Breast epithelium (tissue), 4 donors: ENCODE measurements at places on chromosomes 1 and 21. TPM values are rescaled to one million over a fixed set of nuclear protein-coding genes. Genes with fewer than 3 reads are reported as not detected.
A peak's percentile ranks its signal among the peaks of the same experiment; 100 is the strongest.

- no peaks in the 10 kb centered on the region for H3K27me3 ChIP-seq
- H3K4me1 ChIP-seq = peaks cover 12% of the 10 kb centered on the region
- DNase-seq = peak; percentile 84
- no peak overlapping the region for H3K4me3 ChIP-seq
These were observed 14.6 kb upstream of the TENT5C start for GRCh38 chr1:117591252-117591651.

GRCh38 chr21:31902438-31902837, 29.6 kb downstream of the HUNK start:
- no peak for DNase-seq
- no peaks in the 10 kb centered on the region for H3K36me3 ChIP-seq
- H3K27me3 ChIP-seq = no peaks in the 10 kb centered on the region
- no peaks in the 10 kb centered on the region for H3K4me1 ChIP-seq

DNA sequence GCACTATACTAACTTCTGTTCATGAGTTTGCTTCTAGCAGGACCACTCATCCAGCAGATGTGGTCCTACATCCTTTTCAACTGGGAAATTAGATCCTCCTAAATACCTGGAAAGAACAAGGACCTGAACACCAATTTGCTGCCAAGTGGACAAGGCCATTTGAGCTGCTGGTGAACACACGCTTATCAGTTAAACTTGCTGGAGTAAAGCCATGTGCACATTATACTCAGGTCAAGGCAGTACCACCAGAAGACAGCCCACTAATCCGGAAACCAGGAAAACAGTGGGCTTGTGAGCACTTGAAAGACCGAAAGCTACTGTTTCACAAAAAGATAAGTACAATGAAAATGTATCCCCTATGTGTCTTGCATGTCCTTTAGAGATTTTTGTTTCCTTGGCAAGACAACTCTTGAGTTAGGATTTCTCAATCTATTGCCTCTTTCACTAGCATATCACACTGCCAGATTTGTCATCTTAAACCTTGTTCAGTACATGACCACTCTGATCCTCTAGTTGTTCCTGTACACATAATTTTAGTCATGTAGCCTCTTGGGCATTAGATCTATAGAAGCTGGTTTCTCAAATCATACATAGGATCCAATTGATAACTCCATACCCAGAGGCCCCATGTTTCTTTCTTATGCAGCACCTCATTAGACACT, 4.5 kb upstream of the REN start:
- no peaks in the 10 kb centered on the region for H3K27me3 ChIP-seq
- H3K36me3 ChIP-seq = no peaks in the 10 kb centered on the region
- no peak overlapping the region for H3K27ac ChIP-seq
- H3K4me1 ChIP-seq = no peaks in the 10 kb centered on the region

GRCh38 chr1:178098262-178098661, 4.4 kb downstream of the RASAL2 start:
- no peaks in the 10 kb centered on the region for H3K27me3 ChIP-seq
- H3K36me3 ChIP-seq = no peaks in the 10 kb centered on the region
- H3K27ac ChIP-seq = no peak overlapping the region
- peak overlapping the region; percentile 9 for H3K4me3 ChIP-seq

GRCh38 chr21:33799378-33800090, 116.1 kb downstream of the ATP5PO start:
- H3K27ac ChIP-seq = peak overlapping the region; percentile 15
- no peaks in the 10 kb centered on the region for H3K4me1 ChIP-seq
- H3K36me3 ChIP-seq = peaks cover 1% of the 10 kb centered on the region
- H3K27me3 ChIP-seq = no peaks in the 10 kb centered on the region
- no peak overlapping the region for H3K4me3 ChIP-seq

- H3K27ac ChIP-seq = no peak overlapping the region
- no peaks in the 10 kb centered on the region for H3K36me3 ChIP-seq
- H3K4me1 ChIP-seq = no peaks in the 10 kb centered on the region
- H3K27me3 ChIP-seq = no peaks in the 10 kb centered on the region
- H3K4me3 ChIP-seq = no peak overlapping the region
These were observed 7.8 kb upstream of the CHI3L2 start for GRCh38 chr1:111219557-111220286.

DNA sequence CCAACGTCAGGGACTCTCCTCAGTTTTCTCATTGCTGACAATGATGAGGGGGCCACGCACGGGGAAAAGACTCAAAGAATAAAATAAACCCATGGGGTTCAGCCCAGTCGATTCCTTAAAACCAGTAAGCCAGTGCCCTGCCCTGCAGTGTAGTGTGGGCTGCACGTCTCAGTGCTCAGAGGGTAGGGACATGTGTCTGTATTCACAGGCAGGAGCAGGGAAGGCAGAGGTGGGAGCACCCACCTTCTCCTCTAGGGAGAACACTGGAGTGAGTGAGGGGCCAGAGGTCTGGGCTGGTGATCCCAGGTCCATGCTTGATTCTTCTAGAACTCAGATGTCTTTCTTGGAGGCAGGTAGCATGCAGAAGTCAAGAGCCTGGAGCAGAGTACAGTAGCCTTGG, 303.6 kb downstream of the MATN1 start:
- H3K27ac ChIP-seq = no peak overlapping the region
- no peaks in the 10 kb centered on the region for H3K4me1 ChIP-seq
- H3K27me3 ChIP-seq = no peaks in the 10 kb centered on the region
- no peak for DNase-seq
- H3K4me3 ChIP-seq = no peak overlapping the region

GRCh38 chr1:41880950-41881885, 37.5 kb downstream of the HIVEP3 start:
- no peaks in the 10 kb centered on the region for H3K4me1 ChIP-seq
- H3K27ac ChIP-seq = peak overlapping the region; percentile 77
- no peaks in the 10 kb centered on the region for H3K27me3 ChIP-seq
- no peak for DNase-seq

AVPR1B gene
- not detected for total RNA-seq

TCHH gene
- 3.0 TPM for total RNA-seq

- peak; percentile 53 for DNase-seq
- peak within 1 kb of the TSS; percentile 91 for H3K27ac ChIP-seq
- H3K4me3 ChIP-seq = no peak within 1 kb of the TSS
- H3K4me1 ChIP-seq = peaks cover 16% of the 10 kb centered on the region
- H3K27me3 ChIP-seq = no peaks in the 10 kb centered on the region
These were observed at the start of gene CHI3L2 for GRCh38 chr1:111227434-111227833. CHI3L2 (plus strand) TSS chr1:111227713; CDS start chr1:111227730, 17 bp downstream.

DNA sequence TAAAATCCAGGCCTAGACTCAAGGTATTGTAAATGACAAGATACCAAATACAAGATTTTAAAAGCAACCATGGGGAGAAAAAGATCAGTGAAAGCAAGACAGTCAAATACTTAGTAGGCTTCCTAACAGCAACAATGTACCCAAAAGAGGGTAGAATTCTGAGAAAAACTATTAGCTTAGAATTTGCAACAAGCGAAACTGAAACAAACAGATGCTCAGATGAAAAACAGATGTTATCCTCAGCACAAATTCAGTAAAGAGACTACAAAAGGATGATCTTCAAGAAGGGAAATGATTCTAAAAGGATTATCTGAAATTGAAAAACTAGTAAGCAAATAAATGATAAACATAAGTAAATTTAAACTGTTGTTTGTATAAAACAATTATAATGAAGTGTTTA, 40.0 kb downstream of the PDC start:
- no peak overlapping the region for H3K4me3 ChIP-seq
- peak overlapping the region; percentile 18 for H3K27ac ChIP-seq
- no peaks in the 10 kb centered on the region for H3K36me3 ChIP-seq

- DNase-seq = peak; percentile 44
- no peaks in the 10 kb centered on the region for H3K36me3 ChIP-seq
- H3K4me3 ChIP-seq = no peak overlapping the region
- no peaks in the 10 kb centered on the region for H3K27me3 ChIP-seq
- no peaks in the 10 kb centered on the region for H3K4me1 ChIP-seq
These were observed 31.7 kb downstream of the A3GALT2 start for GRCh38 chr1:33288976-33289857.

DNA sequence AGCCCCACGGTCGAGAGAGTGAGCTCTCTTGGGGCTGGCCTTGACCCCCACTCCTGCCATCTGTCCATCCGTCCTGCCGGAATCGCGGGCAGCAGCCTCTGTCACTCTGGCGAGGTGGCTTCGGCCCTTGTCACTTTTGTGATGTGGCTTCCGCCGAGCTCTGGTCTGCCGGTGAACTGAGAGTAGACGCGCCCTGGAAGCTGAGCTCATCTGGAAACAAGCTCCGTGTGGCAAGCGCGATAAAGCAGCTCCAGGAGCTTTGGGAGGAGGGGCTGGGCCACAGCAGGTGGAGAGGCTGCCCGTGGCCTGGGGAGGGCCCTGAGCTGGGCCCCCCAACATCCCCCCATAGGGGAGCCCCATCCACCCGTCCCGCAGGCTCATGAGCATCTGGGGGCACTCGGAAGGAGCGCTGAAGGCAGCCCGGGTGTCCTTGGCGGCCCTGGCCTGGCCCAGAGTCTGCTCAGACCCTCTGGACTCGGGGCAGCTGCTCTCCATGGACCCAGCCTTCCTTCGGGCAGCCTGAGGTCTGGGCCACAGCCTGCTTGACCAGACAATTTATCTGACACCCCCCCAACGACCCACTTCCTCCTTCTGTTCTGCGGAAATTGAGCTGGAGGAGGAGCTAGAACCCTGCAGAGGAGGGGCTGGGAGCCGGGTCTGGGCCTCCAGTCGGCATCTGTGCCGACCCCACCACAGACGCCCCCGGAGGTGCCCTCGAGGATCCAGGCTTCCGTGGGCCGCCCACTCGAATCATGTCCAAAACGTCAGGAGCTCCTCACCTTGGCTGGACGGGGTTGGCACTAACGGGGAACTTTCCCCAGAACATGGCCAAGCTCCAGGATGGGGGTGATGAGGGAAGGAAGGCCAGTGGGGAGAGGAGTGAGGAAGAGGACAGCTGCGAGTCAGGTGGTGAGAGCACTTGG, 59.1 kb downstream of the SLC19A1 start:
- no peaks in the 10 kb centered on the region for H3K27me3 ChIP-seq
- H3K27ac ChIP-seq = no peak overlapping the region

PPIAL4G gene
- under 0.01 TPM for total RNA-seq

DNA sequence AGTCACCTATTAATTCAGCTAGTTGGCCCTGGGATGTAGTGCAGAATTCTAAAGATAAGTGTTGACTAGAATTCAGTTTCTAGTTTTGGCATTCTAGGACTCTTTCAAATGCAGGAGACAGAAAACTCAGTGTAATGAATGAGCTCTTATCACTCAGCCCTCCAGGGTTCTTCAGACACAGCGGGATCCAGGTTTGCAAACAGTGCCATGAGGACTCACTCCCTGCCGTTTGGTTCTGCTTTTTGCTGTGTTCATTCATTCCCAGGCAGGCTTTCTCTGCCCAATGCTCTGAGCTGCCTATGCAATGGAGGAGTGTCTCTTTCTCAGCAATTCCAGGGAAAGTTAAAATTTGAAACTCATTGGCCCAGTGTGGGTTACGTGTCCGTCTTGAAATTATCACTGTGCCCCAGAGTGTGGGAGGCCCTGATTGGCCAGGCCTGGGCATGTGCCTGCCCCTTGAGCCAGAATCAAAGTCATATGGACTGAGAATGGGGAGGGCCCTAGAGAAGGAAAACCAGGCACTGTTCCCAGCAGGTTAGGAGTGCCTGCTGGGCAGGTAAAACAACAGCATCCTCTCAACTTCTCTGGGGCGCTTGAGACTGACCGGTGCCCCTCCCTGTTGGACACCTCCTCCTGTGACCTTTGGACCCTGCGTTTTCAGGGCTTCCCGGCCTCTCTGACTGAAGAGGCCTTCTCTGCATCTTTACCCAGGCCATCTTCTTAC, 43.4 kb downstream of the TMEM51 start:
- no peaks in the 10 kb centered on the region for H3K4me1 ChIP-seq
- H3K27me3 ChIP-seq = no peaks in the 10 kb centered on the region
- H3K4me3 ChIP-seq = no peak overlapping the region
- peak; percentile 2 for DNase-seq

GRCh38 chr1:159067699-159068621, 8.6 kb downstream of the AIM2 start:
- no peaks in the 10 kb centered on the region for H3K4me1 ChIP-seq
- no peaks in the 10 kb centered on the region for H3K36me3 ChIP-seq
- no peaks in the 10 kb centered on the region for H3K27me3 ChIP-seq
- H3K27ac ChIP-seq = peak overlapping the region; percentile 41

- DNase-seq = no peak
- no peak overlapping the region for H3K4me3 ChIP-seq
- H3K27me3 ChIP-seq = no peaks in the 10 kb centered on the region
- peak overlapping the region; percentile 9 for H3K27ac ChIP-seq
- H3K4me1 ChIP-seq = peaks cover 15% of the 10 kb centered on the region
- H3K36me3 ChIP-seq = no peaks in the 10 kb centered on the region
These were observed 26.5 kb downstream of the CD34 start for GRCh38 chr1:207884266-207885029.

DNA sequence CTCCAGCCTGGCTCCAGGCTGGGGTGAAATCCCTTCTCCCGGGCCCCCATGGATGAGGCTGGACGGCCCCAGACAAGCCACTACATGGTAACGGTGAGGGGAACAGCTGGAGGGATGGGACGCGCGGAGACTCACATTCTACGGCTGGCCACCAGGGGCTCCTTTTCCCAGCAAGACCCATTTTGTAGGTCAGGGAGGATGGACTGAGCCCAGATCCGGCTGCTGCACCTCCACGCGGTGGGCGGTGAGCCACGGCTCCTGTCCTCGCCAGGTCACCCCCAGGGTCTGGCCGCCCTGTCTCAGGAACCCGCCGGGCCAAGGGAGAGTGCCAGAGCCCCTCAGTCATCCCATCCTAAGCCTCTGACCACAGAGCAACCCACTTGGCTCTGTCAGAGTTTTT, 75.0 kb upstream of the ACTRT2 start:
- no peak for DNase-seq
- no peaks in the 10 kb centered on the region for H3K4me1 ChIP-seq
- H3K36me3 ChIP-seq = no peaks in the 10 kb centered on the region

- no peaks in the 10 kb centered on the region for H3K36me3 ChIP-seq
- no peak overlapping the region for H3K4me3 ChIP-seq
- H3K27ac ChIP-seq = no peak overlapping the region
- no peaks in the 10 kb centered on the region for H3K4me1 ChIP-seq
- H3K27me3 ChIP-seq = no peaks in the 10 kb centered on the region
- no peak for DNase-seq
These were observed 14.1 kb upstream of the KLHDC8A start for GRCh38 chr1:205370780-205371179.

DNA sequence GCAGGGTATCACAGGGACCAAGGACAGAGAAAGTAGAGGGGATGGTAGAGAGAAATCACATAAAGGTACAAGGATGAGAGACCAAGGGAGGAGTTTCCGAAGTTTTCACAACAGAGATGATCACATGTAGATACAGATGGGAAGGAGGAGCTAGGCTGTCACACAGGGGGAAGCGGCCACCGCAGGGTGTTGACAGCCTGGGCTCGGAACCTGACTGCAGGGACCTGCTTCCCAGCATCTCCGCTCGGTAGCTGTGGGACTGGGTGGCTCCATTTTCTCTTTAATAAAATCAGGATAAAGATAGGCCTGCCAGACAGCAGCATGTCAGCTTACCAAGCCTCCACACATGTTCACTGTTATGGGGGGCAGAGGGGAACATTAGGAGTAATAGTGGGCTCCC, 32.3 kb downstream of the CDCA8 start:
- H3K36me3 ChIP-seq = no peaks in the 10 kb centered on the region
- H3K27ac ChIP-seq = no peak overlapping the region
- H3K27me3 ChIP-seq = no peaks in the 10 kb centered on the region
- DNase-seq = no peak
- no peaks in the 10 kb centered on the region for H3K4me1 ChIP-seq
- no peak overlapping the region for H3K4me3 ChIP-seq
